A549 treated with Hydrocortisone at 1 μM for 4 hours (cell line): ENCODE measurements at places on chromosomes 3 and 15. TPM values are rescaled to one million over a fixed set of nuclear protein-coding genes. Genes with fewer than 3 reads are reported as not detected.

Gene ISLR
- total RNA-seq, result 0.22 to 0.50 TPM (median 0.36 TPM) in 5 replicates

Gene FBXW12
- not detected in 5 replicates for total RNA-seq

Gene MKRN2OS
- not detected in 5 replicates for total RNA-seq

Gene ARHGAP31
- total RNA-seq, result 0.75 to 1.6 TPM (median 1.2 TPM) in 5 replicates

Gene PLA2G4F
- 0.02 TPM in 1 of 5 replicates, not detected in the others for total RNA-seq

Gene IREB2
- 31.4 to 50.3 TPM (median 46.8 TPM) in 5 replicates for total RNA-seq

Gene IGSF10
- total RNA-seq, result 0.30 to 0.54 TPM (median 0.47 TPM) in 5 replicates

Gene SAMD7
- total RNA-seq, result not detected in 5 replicates

Gene TMEM108
- total RNA-seq, result not detected in 5 replicates

Gene SLC15A2
- total RNA-seq, result 0.12 to 0.33 TPM (median 0.16 TPM) in 5 replicates

Gene POLR2H
- total RNA-seq, result 65.8 to 77.6 TPM (median 71.5 TPM) in 5 replicates
